ENCODE measurements at places on chromosomes 2 and 18.

DNA sequence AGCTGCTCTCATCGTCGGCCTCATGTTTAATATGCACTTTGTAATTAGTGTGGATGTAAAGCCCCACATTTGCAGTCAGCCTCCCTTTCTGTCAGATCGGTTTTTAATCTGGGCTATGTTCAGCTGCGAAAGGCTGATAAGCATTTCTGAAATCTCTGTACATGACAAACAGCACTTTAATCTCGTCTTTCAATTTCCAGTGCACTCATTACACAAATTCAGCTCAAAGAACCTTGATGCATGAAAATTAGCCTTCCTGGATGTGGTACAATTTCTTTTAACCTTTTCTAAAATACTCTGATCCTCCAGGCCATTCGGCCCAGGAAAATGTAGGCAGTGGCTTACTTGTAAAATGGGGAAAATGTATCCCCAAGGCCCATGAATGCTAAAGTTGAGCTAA is 265.1 kb downstream of the RND3 start:
- DNase-seq: no peak

DNA sequence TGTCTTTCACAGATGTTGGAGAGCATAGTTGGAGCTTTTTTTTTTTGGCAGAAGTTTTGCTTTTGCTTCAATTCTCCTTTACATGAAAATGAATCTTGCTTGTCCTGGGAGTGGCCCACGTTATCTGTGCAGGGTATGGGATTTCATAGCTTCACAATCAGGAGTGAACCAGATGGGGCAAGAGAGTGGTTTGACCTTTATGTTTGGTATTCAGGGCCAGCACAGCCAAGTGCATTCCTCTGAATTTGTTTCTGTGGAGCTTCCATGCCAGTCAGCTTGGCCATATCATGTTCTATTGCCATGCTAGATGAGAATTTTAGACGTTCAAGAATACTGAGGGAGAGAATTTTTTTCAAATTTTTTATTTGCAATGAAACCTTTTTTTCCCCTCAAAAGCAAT is 116.6 kb downstream of the PRPF40A start:
- no peak for DNase-seq

DNA sequence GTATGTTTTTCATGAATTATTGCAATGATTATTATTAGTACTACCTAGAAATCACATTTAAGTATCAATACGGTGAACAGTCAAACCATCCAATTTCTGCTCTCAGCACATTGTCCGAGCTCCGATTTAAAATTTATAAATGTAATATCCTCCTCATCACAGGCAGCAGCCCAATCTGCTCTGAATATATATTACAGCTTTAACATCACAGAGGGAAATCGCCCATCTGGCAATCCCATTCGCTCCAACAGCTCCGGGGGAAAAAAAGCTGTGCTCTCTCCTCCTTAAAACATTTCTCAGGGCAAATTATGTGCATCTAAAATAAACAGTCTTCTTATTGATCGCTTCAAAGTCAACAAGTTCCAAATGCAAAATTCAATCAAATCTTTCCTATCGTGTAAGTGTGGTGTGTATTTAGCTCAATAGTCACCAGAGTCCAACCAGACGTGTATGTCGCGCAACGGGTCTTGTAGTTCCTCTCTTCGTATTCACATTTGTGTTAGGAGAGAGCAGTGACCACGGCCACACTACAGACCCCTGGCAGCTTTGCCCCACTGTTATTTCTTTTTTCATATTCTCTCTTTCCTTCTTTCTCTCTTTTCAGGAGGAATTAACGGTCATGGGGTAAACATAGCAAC is 2.4 kb downstream of the FIGN start:
- no peak for DNase-seq

GRCh38 chr2:64937687-64938491 is 51.3 kb upstream of the SLC1A4 start:
- DNase-seq: no peak

GRCh38 chr2:126657148-126657635 is 1.2 kb downstream of the GYPC start:
- DNase-seq: peak; percentile 56

Measured in stimulated activated CD4-positive, alpha-beta T cell treated with anti-CD3 and anti-CD28 coated beads, Interleukin-2, amount 100 ng/mL, for 24 hours (primary cell).